ENCODE measurements at places on chromosomes 11 and 22.

DNA sequence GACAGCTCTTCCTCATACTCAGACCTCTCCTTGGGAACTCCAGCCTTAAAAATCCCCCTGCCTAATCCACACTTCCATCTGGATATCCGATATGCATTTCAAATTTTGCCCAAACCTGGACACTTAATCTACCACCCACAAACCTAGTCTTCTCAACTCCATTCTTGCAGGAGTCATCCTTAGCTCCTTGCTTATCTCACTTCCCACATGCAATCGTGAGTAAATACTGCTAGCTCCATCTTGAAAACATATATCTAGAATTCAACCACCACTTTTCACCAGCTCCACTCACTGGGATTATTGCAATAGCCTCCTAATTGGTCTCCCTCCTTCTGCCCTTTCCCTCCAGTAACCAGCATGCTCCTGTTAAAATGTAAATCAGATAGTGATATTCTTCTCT, 2.6 kb upstream of the MYOD1 start:
- no peak for DNase-seq

- DNase-seq: no peak
Observed at GRCh38 chr11:14357881-14358728, 878 bp downstream of the RRAS2 start.

DNA sequence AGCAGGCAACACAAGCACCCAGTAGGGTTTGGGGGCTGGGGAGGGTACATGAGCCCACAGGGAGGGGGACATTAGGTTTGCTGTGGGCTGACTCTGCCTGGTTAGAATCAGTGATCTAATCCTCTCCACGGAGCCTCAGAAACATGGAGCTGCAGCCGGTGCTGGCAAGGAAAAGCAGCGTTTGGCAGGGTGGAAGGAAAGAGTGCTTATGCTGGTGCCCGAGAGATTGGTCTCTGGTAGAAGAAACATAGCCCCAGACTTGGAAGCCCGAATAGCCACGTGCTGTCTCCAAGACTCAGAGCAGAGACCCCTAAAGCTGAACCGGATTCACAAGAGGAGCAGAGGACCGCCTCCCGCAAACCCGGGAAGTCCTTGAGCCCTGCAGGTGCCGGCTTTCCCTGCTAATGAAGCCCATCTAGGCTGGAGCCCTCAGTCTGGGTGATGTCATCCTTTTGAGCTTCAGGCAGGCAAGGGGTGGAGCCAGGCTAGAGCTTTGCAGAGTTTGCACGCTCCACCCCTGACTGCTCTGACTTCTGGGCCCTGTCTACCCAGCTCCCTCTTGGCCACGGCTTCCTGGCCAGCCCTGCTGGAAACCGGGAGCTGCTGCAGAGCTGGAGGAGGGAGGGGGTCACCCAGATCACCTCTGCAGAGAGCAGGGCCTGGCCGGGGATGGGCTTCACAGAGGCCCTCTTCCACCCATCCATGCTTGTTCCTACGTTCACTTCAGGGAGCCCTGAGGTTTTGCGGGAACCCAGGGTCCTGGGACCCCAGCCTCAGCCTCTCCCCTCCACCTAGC, 35.0 kb upstream of the JAM3 start:
- no peak for DNase-seq

DNA sequence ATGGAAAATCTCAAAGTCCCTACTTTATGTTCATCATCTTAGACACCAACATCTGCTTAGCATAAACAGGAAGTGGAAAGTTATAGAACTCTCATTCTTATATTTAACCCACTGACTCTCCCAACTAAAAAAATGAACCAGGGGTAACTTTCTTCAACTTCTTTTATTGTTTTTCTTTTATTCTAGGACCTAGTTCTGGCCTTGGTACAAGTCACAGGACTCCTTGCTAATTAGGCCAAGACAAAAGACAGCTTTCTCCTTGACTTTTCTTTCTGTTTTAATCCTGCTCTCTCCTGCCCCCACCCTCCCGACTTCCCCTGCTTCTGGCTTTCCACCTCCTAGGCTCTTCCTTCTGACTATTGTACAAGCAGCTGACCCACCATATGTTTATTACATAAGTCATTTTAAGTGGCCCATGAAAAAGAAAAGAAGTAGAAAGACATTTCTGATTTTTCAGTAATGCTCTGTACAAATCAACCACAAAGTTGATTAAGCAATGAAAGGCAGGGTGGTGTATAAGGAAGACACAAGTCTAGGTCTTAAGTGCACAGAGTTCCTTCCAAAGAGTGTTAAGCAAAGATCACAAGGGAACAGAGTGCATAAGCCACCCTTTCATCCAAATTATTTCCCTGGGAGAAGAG, 18.3 kb downstream of the JAML start:
- DNase-seq: no peak

DNA sequence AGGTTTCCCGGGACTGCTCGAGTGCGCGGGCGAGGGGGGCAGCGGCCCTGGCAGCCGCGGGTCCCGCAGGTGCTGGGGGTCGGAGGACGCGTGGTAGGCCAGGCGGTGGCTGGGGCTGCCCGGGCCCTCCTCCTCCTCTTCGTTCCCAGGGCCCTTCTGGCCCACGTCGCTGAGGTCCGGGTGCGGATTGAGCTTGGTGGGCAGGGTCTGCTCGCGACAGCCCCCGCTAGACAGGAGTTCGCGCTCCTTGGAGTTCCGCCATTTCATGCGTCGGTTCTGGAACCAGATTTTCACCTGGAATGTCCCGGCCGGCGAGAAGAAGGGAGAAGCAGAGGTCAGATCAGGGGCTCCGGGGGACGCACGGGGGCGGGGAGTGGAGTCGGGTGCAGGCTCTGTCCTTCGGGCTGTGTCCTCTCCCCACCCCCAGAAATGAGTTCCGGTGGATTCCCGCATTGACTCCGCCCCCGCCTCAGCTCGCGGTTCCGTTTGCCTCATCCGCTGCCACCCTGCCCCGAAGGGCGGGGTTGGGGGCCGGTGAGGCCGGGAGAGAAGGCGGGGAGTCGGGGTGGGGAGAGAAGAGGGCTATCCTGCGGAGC, 3.9 kb downstream of the DBX1 start:
- no peak for DNase-seq
